ENCODE measurements at places on chromosomes 2 and 18. TPM values are rescaled to one million over a fixed set of nuclear protein-coding genes. Genes with fewer than 3 reads are reported as not detected.

Gene SP110
- total RNA-seq = 16.9 TPM

Gene GPR35
- total RNA-seq = 1.0 TPM

Gene APCDD1
- 25.5 TPM for total RNA-seq

Gene LRP2
- total RNA-seq = not detected

Gene CSRNP3
- total RNA-seq = 4.0 TPM

Gene SGPP2
- total RNA-seq = 11.2 TPM

Gene ZNF516
- total RNA-seq = 34.2 TPM

Gene CEP68
- 15.1 TPM for total RNA-seq

Gene TWIST2
- total RNA-seq = 2.7 TPM

Gene EIPR1
- 20.1 TPM for total RNA-seq

Gene IRS1
- 55.7 TPM for total RNA-seq

Gene MRO
- total RNA-seq = 9.4 TPM

Gene CEBPZ
- total RNA-seq = 44.6 TPM

Gene DNAH7
- 2.3 TPM for total RNA-seq

Gene CAPN13
- not detected for total RNA-seq

Gene SDC1
- total RNA-seq = 16.7 TPM

Gene INPP5D
- 19.6 TPM for total RNA-seq

Gene SLC5A7
- not detected for total RNA-seq

GRCh38 chr2:43082903-43083677 lies 143.3 kb downstream of the ZFP36L2 start:
- peak; percentile 59 for DNase-seq

DNA sequence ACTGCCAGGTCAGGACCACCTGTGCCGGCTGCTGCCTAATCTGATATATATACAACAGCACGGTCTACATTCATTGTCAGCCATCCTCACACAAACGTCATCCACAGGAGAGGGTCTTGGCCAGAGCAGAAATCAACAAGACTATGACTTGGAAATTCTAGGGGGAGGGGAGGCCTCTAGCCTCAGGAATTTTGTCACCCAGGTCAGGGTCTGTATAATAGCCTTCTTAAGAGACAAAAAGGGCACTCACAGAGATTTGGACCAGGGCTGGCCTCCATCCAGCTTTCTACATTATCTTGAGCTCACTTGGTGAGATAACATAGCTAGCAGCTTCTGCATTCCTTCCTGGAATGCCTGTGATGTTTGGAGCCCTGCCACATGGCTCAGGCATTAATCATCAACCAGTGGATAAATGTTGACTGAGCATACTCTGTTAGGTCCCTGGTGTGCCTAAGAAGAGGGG lies 50.4 kb upstream of the CTIF start:
- peak; percentile 97 for DNase-seq

- no peak for DNase-seq
Observed at GRCh38 chr2:33241581-33241980, 234.9 kb upstream of the RASGRP3 start.

DNA sequence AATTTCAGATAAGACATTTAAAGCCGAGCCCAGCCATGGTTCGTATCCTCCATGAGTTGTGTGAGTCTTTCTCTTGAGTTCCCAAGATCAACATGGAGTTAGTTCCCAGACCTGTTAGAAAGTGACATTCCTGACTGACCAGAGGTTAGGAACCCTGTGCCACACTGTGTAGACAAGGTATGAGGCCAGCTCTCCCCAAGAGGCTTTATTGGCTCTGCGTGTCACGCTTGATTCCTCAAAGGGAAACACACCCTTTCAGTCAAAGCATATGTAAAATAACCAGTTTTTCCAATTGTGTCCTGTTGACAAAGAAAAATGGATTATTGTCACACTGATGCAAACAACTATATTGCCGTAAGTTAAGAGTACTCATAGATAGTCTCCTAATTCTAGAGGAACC lies 1.2 kb downstream of the SULT1C3 start:
- no peak for DNase-seq

GRCh38 chr2:234459401-234460009 lies 37.4 kb downstream of the ARL4C start:
- no peak for DNase-seq

GRCh38 chr18:9828506-9829396 lies 57.0 kb upstream of the TXNDC2 start:
- DNase-seq = no peak

DNA sequence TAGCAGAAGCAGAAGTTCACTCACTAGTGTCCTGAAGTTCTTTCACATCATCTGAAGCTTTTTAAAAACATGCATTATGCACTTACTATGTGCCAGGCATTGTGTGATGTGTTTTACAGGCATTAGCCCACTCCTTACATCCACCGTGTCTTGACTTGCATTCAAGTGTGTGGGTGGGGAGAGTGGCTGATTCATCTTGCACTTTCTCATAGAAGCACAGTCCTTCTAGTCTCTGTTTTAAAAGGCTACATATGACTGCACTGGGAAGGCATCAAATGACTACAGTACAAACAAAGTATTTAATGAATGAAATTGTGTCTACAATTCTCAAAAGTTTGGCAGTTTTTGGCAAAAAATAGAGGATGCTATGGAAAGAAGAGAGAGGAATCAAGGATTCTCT lies 21.6 kb upstream of the DSC3 start:
- no peak for DNase-seq

DNA sequence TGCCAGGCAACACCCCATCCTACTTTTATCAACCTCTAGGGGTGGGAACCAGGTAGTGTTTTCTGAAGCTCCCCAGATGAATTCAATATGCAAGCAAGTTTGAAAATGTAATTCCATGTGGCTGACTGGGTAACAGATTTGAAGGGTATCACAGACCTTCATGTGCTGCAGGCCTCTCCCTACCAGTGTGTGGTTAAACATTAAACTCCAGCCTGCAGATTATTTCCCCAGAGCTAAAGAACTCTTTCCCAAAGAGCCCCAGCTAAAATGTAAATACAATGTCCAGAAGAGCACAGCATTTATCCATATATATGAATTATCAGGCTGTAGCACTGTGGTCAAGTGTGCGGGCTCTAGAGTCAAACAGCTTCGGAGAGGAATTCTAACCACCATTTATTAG lies 134.1 kb downstream of the MYO5B start:
- no peak for DNase-seq

DNA sequence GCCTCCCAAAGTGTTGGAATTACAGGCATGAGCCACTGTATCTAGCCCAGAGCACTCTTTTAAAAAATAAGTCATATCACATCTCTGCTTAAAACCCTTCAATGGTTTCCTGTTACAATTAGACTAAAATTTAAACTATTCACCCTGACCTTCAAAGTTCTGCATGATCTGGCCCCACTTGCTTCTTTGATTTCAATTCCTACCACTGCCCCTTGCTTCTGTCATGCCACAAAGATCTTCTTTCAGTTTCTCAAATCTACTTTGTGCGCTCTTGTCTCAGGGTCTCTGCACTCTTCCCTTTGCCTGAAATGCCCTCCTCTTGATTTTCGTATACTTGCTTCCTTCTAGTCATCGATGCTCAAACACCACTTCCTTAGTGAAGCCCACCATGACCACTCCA lies 213.0 kb downstream of the TMEM247 start:
- no peak for DNase-seq

DNA sequence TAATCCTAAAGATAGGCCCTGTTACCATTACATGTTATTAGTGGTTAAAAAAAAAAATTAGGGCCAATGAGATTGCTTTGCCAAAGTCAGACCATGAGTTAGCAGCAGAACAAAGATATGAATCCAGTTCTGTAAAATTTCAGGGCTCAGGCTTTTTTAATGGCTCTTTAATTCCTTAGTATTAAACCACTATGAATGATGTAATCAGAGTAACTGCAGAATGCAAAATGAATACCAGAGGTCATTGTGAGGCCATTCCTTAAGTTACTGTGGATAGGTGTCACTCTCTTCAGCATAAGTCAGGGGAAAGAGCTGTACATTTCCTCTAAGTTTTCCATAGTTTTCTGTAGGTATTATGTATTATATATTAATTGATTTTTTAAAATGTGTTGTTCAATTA lies 42.2 kb upstream of the TBR1 start:
- DNase-seq = no peak

DNA sequence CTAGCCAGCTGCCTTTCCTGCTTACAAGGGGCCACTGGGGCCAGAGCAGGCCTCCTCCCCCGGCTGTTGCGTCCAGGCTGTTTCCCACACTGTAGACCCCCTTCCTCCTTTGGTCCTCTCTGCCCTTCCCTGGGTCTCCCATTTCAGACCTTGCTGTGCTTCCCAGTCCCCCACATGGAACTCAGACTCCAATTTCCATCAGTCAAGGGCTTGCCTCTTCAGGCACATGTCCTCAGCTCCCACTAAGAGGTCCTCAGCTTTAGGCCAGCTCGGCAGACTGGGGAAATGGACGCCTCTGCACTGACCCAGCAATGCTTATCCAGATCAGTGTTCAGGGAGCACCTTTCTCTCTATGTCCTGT lies 98.0 kb upstream of the BZW1 start:
- DNase-seq = no peak

- no peak for DNase-seq
Observed at GRCh38 chr2:201432038-201432620, 19.1 kb downstream of the TRAK2 start.

DNA sequence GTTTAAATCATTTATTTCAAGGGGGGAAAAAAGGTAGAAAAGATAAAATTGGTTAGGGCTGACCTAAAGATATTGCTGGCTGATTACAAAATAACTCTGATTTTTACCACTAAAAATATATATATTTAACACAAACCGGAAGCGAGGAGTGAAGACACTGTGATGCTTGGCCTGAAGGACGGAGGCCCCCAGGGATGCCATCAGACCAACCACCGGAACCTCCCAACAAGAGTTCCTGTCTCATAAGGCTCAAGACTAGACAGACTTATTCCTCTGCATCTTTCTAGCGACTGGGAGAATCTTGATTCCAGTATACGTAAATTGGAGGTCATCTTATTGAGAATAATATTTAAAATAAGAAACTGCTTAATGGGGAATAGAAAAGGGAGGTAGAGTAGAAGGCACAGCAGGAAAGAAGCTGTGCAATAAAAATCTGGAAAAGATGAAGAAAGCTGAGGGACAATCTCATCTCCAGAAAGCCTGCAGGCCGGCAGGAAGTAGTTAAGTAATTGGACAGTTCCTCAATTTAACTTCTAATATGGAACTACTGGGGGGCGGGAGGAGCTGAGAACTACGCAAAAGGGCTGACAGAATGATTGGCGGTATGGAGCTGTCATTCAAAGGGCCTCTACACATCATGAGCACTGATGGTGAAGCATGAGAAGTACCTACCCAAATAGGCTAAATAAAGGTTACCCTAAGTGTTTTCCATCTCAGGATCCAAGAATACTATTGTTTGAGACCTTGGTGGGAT lies 91.1 kb downstream of the DTNB start:
- no peak for DNase-seq

- no peak for DNase-seq
Observed at GRCh38 chr18:45236676-45237075, 378.6 kb upstream of the SLC14A2 start.

DNA sequence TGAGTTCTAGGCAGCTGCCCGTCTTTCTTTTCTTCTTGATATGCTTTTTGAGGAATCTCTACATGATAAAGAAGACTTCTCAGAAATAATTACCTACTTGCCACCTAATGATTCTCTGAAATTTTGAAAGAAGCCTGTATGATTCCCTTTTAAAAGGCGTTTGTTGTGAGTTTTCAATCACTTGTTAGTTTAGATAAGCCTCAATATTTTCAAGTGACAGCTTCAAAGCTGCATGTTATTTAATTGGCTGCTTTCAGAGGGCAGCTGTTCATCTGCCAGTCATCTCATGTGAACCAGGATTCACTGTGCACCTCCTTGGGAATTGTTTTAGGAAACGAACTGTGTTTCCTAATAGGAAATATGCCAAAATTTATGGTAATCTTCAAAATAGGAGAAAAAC lies 938.1 kb downstream of the CPS1 start:
- no peak for DNase-seq

DNA sequence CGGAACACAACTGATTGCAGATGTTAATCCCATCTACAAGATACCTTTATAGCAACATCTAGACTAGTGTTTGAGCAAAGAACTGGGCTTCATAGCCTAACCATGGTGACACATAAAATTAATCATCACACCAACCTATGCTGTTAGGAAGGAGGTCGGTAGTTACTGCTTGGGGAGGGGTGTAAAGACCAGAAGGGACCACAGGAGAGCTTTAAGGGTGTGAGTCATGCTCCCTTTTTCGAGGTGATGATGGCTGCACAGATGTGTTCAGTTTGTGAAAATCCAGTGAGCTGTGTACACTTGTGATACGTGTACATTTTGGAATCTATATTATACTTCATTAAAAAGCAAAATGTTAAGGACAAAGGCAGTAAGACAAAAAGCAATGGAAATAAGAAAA lies 4.6 kb upstream of the SEH1L start:
- no peak for DNase-seq

DNA sequence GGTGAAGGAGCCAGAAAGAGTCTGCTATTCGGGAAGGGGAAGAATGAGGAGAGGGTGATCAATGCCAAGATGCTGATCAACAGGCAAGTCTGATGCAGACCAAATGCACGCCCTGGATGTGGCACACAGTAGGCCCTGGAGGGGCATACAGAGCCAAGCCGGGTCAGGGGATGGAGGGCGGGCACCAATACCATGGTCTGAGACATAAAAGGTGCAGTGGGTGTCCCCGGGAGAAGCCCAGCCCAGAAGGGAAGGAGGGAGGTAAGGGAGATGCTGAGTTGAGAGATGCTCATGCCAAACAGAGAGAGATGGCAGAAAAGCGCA lies 66.6 kb upstream of the ID2 start:
- DNase-seq = no peak

DNA sequence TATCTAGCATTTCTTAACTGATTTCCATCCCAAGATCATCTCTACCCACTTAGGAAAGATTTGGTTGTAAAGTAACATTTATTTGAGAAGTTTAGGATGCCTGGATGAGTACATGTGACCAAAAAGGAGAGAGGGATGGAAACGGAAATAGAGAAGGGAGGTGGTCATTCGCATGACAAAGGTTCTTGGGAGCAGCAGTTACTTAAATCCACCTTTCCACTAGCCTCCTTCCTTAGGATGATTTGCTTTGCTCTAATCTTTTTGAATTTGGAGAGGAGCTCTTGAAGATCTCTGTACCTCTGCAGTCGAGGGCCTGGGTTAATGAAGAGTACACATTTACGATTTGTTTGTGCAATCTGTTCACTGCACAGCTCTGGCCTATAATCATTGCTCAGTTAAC lies 623.5 kb downstream of the EPHA4 start:
- no peak for DNase-seq

GRCh38 chr18:72181241-72181764 lies 362.8 kb downstream of the CBLN2 start:
- DNase-seq = no peak

- DNase-seq = peak; percentile 98
Observed at GRCh38 chr2:110101280-110101844, 14.3 kb downstream of the MALL start.

GRCh38 chr2:22350621-22351020 lies 1034.4 kb upstream of the KLHL29 start:
- no peak for DNase-seq

- no peak for DNase-seq
Observed at GRCh38 chr2:127649100-127649611, 3.2 kb downstream of the GPR17 start.

GRCh38 chr18:72613534-72613930 lies 69.4 kb upstream of the CBLN2 start:
- DNase-seq = no peak

GRCh38 chr2:159759577-159759976 lies 38.4 kb downstream of the CD302 start:
- DNase-seq = no peak

- no peak for DNase-seq
Observed at GRCh38 chr2:2823061-2823753, 492.1 kb upstream of the MYT1L start.

All from adrenal gland (tissue), 19 donors.